ENCODE measurements at places on chromosomes 6 and 20. TPM values are rescaled to one million over a fixed set of nuclear protein-coding genes. Genes with fewer than 3 reads are reported as not detected.
A peak's percentile ranks its signal among the peaks of the same experiment; 100 is the strongest.

Gene STMND1
- polyA plus RNA-seq, result not detected

Gene ERVFRD-1
- polyA plus RNA-seq, result not detected

Gene RBPJL
- polyA plus RNA-seq, result not detected

Gene OPRM1
- polyA plus RNA-seq, result not detected

Gene APMAP
- 86.4 TPM for polyA plus RNA-seq

Gene GCNT2
- 0.34 TPM for polyA plus RNA-seq

Gene GRM1
- polyA plus RNA-seq, result not detected

Gene SSTR4
- not detected for polyA plus RNA-seq

Gene TMC2
- polyA plus RNA-seq, result not detected

Gene TEAD3
- 28.0 TPM for polyA plus RNA-seq

- DNase-seq, result no peak
Observed at GRCh38 chr6:73823832-73824231, 127.8 kb downstream of the CD109 start.

- peak; percentile 89 for DNase-seq
Observed at GRCh38 chr6:72418495-72418894, 203.4 kb upstream of the KCNQ5 start.

DNA sequence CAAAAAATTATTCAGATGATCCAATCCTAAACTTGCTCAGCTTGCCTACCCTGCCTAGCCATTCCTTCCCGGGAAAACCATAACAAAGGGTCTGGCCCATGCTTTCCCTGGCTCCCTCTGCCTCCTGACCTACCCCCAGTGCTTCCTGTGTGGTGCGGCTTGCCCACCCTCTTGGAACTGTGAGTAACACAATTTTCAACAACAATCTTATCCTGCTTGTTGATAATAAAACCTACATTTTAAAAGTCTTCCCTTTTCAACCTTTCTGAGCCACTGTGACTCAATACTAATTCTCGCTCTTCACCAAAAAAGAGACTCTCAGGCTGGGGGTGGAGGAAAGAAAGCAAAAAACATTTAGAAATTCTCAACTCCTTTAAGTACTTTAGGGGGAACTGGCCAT, 18.0 kb downstream of the EXOC2 start:
- no peak for DNase-seq

GRCh38 chr6:53134601-53135235, 13.9 kb downstream of the GCM1 start:
- no peak for DNase-seq

DNA sequence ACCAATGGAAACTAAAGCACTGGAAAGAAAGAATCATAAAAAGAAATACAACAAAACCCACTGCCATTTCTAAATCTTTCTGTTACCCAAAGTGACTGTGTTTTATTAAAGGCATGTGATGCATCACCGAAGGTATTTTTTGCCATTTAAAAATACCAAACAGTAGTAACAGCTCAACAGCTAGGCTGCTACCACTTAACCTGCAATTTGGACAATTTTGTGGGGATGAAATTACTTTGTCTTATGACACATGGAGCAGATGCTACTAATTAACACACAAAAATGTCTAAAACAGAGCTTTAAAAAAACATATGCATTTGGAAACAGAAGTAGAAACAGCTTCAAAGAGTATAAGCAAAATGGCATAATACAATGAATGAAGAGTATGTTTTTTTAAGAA, 97.4 kb downstream of the ATXN1 start:
- no peak for DNase-seq

DNA sequence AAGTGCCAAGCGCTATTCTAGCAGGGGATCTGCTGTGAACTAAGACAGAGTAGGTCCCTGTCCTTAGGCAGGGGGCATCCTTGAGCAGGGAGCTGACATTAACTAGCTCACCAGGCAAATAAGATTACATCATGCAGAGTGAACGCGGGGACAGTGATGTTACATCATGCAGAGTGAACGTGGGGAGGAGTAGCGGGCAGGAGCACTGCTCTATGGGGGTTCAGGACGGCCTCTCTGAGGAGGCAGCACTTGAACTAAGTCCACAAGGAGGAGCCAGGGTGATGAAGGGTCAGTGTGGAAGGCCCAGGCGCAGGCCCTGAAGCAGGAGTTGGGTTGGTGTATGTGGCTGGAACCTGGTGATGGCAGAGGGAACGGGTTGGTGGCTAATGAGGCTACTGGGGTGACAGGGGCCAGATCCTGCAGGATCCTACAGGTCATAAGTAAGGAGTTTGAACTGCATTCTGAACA, 38.7 kb downstream of the KAT14 start:
- DNase-seq, result no peak

DNA sequence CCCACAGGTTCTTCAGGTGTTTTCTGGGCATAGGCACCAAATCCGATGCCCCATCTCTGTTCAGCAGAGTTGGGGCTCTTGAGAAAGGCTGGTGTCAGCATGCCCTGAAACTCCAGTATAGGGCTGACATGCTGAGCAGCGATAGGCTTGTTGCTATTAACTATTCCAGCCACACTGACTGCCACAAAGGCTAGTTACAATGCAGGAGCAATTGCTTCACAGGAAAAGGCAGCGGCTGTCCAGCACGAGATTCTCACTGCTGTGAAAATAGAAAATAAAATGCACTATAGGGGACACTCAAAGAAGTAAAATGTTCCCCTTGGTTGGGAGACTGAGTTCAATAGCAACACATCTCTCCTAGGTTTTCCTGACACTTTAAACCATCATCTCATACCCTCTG, 112.4 kb downstream of the BFSP1 start:
- no peak for DNase-seq

GRCh38 chr6:5930143-5930770, 76.5 kb downstream of the NRN1 start:
- no peak for DNase-seq

DNA sequence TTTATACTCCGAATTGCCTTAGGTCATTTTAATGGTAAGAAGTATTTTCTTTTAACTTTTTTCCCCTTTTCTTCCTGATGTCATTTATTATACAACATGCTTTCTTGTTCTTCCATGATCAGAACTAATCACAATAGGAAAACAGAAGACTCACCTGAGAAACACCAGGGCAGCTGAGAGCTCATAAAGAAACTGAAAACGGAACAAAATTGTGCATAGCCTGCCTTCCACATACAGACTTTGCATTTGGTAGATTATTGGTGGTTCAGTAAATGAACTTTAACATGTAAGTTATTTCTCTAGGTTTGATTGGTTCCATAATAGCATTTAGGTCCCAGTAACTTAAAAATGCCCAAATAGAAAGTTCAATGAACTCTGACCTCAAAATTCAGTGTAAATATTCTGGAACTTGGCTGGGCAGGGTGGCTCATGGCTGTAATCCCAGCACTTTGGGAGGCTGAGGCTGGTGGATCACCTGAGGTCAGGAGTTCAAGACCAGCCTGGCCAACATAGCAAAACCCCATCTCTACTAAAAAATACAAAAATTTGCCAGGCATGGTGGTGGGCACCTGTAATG, 161.1 kb upstream of the DTNBP1 start:
- no peak for DNase-seq

DNA sequence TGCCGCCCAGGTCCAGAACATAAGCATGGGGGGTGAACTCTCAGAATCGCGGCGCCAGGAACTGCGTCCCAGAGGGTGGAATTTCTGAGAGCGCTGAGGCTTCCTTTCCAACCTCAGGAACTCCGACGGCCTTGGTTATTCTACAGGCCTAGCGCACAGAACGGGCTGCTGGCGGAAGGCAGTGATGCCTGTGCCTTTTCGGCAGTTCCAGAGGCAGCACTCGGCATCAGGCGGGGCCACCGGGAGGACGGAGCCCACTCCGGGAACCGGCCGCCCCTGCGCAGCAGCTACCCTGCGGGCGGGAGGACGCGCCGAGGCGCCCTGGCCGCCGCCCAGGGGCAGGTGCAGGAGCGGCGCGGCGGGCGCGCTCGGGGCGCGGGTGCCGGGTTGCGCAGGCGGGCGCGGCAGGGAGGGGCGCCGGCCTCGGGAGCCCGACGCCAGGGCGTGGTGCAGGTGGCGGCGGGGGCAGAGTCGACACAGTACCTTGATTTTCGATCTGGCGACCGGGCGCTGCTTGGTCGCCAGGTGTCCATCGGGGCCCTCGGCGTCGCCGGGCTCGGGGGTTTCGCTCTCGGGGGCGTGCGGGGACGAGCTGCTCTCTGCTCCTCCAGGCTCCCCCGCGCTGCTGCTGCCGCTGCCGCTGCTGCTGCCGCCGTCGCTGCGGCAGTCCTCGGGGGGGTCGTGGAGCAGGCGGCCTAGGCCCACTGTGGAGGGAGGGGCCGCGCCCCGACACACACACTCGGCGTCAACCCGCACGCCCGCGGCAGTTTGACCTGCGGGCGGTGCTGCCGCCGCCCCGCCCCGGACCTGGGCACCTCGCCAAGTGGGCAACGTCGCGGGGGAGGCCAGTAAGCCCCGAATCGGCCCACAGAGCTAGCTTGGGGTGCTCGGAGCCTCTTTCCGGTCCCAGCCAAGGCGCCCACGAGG, 1.3 kb downstream of the OVOL2 start:
- DNase-seq, result no peak

DNA sequence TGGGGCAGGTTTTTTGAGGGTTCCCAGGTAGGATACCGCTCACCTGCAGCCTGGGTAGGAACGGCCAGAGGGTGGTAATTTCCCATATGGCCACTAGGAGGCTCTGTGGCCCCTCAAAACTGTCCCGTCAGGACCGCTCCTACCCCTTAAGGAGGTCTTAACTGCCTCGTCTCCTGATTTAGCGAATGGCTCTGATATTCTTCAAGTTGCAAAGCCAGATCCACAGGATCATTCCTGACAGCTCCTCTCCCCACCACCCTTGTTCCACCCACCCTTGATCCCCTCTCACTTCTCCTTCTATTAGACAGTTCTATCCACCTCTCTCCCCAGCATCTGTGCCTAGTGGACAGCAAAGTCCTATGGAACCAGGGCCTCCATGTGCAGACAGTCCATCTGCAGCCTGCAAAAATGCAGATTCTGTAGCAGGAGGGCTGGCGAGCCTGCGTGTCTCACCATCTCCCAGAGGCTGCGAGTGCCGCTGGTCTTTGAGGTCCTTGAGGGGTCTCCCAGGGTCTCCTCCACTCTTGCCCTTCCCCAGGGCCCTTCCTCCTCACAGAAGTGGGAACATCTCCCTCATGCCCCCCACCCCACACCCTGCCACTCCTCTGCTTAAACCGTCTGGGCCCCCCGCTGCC, 34.3 kb upstream of the ZBP1 start:
- peak; percentile 55 for DNase-seq

- peak; percentile 63 for DNase-seq
Observed at GRCh38 chr6:109308018-109308492, 74.2 kb downstream of the CD164 start.

DNA sequence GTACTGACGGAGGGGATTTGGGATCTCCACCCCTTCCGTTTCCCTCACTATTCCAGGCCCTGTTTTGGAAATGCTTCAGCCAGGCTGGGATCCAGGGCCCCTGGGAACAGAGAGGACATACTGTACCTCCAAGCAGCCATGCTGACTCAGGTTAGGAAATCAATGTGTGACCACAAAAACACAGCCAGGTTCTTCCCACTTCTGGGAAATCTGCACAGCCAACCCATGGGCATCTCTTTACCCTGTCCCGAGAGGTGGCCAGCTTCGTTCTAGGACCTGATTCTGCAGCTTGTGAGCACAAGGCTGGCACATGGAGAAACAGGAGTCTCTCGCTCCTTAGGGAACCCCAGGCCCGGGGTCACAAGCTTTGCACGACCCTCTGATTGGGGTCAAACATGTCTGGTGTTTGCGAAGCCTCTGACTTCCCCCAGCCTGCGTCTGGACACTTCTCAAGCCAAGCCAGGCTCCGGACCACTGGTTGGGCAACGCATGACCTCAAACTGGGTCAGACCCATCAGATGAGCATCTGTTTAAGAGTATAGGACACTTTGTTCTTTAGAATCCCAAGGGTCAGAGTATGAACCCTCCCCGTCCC, 8.3 kb upstream of the TTPAL start:
- DNase-seq, result no peak

DNA sequence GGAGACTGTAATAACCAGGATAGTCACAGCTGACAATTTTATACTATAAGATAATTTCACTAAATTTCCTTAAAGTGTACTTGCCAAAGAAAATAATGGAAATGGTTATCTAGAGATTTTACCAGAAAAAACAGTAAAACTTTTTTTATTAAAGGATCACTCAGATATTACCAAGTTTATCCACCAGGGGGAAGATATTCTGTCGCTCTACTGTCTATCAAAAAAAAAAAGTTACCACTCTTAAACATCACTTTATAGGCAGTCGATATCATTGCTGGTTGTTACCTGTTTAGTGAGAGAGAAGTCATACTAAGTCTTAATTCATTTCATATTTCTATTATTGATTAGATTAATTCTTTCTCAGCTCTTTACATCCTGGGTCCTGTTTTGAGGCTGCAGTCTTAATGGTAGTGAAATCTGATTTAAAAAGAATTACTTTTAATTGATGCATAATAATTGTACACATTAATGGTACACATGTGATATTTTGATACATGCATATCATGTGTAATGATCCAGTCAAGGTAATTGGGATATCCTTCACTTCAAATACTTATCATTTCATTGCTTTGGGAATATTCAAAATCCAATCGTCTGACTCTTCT, 18.9 kb downstream of the L3MBTL3 start:
- no peak for DNase-seq

DNA sequence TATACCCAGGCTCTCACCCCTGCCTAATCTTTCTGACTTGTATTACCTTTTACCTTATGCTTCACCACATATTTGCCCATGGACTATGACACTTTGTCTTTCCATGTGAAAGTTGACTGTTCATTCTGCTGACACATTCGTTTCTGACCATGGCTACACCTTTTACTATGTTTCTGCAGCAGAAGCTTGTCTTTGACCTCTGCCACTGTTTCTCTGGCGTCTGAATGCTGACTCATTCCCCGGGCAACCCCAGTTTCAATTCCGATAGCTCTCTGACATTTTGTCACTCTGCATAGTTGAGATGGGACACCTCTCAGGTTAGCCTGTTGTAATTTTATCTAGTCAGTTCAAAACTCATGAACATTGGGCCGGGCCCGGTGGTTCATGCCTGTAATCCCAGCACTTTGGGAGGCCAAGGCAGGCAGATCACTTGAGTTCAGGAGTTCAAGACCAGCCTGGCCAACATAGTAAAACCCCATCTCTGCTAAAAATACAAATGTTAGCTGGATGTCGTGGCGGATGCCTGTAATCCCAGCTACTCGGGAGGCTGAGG, 50.7 kb downstream of the SLC26A8 start:
- no peak for DNase-seq

- DNase-seq, result peak; percentile 1
Observed at GRCh38 chr6:92122746-92123145, 1296.6 kb downstream of the EPHA7 start.

DNA sequence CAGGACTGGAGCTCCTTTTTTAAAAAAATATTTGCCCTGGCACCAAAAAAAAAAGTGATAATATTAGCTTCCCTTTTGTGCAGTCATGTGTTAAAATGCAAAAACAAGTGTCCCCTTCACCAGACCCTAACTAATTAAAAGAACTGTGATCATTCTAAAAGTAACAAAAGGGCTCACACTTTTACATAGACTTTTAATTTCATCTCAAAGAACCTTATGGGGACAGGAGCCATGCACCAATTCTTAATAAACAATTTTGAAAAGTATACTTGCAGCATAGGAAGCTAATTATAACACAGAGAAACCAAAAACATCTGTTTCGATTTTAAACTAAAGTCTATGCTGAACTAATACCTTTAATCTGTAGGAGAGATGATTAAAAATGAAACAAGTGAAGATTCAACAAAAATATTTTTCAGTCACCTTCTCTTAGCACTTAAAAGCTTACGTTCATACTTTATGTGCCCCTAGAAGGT, 17.3 kb downstream of the STX7 start:
- no peak for DNase-seq
